ENCODE measurements at places on chromosomes 12 and 14.

DNA sequence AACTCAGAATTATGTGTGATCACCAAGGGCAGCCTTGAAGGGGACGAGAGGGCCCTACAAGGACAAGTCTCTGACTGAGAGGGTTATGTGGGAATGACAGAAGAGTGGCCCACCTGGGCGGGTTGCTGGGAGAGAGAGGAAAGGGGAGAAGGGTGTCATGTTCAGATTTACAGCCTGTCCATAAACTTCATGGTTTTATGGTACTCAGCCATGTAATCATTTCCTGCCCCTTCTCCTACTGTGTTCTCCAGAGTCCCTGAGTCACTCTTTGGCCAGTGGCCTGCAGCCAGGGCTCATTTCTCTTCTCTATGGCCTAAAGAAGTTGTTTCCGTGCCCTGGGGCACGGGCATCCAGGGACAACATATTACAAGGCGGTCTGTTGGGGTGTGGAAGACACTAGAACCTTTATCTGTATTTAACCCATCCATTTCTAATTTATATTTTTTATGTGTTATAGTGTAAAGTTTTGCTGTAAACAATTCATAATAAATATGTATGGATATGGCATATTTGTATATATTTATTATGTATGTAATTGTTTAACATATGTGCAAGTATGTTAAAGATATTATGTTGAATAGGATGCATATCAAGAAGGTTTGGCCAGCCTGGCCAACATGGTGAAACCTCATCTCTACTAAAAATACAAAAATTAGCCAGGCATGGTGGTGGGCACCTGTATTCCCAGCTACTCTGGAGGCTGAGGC is 26.9 kb downstream of the DDX47 start:
- DNase-seq, result no peak

DNA sequence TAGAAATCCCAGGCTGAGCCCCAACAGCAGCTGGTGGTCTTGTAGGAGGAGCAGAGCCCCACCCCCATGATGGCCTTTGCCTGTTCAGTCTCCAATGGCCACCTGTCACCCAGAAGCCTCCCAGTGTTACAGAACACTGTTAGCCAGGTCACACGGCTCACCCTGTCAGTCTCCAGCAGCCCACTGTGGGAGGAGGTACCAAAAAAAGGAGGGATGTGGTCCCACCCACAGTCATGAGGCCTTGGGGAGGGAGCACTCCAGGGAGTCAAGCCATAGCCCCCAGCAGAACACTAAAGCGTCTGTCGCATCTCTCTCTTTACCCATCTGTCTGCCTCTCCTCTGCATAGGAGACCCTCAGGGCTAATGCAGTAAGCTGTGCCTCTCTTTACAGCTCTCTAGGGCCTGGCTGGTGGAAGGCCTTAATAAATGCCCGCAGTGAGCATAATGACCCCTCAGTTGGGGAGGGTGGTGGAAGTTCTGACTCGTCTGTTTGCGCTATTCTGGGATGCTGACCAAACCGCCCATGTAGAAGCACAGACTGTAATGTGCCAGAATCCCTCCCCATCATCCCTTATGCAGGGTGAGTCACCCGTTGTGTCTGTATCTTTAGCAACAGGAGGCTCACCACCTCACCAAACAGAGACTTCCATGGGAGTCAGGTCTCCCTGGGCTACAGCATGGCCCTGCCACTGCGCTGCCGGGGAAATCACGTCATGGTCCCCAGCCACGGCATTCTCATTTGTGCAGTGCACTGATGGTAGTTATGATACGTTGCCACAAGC is 14.6 kb downstream of the C14orf132 start:
- DNase-seq, result no peak

DNA sequence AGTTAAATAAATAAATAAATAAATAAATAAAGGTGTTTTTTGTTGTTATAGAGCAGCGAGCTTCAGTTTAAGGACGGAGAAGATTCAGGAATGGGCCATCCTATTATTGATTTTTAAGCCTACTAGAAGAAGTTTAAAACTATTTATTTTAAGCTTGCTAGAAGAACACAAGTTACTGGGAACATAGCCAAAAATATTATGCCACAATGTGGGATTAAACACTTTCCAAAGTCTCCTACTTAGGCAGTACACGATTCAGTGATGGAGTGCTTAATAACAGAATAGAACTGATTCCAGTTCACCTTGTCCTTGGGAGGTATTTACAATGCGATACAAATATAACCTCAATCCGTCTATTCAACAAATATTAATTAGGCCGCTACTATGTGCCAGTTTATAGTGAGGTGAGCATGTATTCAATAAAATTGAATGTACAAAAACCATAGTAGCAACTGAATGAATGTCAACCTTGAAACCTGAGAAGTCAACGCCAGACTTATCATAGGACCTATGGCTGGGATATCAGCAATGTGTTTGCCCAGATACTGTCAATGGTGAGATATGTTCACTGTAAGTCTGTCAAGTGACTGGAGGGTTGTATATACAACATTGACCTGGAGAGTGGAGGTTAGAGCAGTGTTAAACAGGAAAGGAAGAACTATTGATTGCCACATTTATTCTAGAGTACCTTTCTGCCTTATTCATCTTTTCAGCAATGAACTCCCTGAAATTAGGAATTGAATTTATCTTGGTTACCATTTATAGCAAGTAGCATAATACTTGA is 486.4 kb downstream of the TMTC2 start:
- DNase-seq, result no peak

DNA sequence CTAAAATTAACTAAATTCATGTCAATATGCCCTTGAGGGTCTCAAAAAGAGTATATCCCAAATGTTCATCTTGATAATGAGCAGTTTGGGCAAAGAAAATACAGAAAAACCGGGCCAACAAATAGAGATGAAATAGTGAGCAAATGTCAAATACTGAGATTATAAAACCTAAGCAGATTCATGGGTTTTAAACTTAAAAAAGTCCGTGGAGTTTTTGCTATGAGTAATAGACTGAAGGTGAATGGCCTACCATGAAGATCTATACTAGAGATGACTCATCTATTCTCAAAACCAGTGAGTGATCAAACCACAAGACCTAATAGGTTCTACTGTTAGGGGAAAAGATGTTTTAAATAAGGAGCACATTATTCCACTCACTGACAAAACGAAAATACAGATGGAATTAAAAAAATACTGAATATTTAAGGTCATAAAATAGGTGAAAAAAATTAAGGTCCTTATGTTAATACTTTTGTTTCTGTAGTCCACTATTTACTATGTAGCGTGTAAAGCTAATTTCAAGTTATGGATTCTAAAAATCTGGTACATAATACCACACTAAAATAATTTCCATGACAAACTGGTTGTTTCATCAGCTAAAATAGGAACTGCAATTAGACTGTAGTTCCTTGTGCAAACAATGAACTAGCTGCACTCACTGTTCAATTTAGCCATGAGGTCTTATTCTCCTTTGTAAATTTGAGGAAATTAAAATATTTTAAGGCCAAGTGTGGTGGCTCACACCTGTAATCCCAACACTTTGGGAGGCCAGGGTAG is 5.0 kb downstream of the HNRNPC start:
- no peak for DNase-seq

- DNase-seq, result no peak
Observed at GRCh38 chr12:48750769-48751356, 34.4 kb upstream of the CCNT1 start.

DNA sequence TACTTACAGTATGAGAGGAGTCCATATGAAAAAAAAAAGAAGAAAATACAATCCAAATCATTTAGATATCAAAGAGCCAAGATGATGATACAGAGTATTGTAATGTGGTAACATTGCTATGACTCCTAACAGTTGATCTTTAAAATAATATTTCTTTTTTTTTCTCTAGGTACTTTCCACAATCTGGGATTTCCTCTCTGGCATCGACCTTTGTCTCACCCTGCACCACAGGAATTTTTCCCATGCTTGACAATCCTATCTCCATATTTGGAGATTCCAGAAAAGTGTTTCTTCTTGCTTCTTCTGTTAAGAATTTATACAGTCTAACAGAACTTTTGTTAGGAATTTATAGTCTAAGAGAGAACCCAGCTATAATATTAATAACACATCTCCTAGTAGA is 184.4 kb downstream of the ITPR2 start:
- no peak for DNase-seq

DNA sequence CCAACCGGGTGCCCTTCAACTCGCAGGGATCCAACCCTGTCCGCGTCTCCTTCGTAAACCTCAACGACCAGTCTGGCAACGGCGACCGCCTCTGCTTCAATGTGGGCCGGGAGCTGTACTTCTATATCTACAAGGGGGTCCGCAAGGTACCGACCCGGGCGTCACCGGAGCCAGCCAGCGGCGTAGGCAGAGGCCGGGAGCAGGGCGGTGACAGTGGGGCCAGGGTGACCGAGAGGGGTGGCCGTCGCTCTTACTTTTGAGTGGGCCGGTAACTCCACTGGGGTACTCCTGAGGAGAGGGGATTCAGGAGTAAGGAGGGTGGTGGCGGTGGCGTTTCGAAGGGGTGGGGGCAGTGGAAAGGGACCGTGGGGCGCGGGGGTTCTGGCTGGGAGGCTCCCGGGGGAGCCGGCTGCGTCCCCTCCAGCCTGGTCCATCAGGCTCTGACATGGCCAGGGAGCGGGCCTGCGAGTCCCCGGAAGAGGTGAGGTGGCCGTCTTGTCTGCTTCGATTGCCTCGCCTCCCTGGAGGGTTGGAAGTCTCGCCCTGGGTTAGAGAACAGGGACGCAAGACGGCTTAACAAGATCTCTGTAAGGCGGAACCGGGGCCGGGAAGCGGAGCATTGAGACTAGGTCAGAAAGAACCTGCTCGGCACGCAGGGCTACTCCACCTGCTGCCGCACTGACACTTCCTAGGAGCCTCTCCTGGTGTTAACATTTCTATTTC is 491 bp downstream of the WDR20 start:
- DNase-seq, result peak; percentile 10

DNA sequence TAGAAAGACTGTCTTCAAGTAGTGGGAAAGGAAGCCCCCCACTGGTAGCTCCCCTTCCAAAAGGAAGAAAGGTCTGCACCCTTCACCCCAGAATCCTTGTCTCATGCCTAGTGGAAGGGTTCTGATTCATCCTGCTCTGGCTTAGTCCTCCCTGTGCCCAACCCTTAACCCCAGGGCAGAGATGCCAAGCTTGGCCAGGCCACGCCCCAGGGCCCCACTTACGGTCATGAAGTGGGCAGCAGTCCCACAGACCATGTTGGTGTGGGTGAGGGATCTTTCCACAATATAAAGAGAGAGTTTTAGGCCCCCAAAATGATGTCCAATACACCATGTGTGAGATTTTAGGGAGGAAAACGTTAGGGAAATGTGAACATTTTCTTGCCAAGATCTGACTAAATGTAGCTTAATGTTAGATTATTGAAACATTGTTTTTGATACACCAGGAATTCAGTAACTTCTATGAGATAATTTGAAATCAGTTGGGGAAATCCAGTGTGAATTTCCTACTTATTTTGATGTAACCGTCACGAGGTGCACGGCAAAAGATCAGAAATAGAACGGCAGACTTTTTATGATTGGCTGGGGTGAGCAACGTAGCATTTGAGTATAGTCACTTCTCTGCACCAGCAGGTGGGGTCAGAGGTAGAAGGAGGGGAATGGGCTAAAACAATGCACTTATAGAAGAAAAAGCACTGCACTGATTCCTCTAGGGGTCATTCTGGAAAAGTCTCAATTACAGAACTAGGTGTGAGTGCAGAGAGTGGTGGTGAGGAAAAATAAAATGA is 8.2 kb upstream of the SSPN start:
- no peak for DNase-seq

DNA sequence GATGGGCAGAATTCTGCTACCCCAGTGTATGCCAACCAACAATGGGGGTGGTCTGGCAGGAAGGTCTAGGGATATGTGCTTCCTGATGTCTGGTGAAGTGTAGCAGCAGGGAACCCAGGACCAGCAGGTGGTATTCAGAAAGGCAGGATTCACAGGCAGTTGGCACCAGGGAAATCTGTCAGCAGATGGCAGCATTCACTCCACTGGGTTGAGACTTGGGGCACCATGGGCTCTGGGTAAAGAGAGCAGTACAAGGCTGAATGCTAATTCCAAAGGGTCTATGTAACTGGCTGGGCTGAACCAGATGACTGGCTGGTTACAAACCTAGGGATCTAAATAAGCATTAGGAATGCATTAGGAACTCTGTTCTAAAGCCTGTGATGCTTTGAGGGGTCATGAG is 466.9 kb upstream of the STXBP6 start:
- no peak for DNase-seq

GRCh38 chr12:100138048-100138802 is 4.4 kb downstream of the BLTP3B start:
- no peak for DNase-seq

DNA sequence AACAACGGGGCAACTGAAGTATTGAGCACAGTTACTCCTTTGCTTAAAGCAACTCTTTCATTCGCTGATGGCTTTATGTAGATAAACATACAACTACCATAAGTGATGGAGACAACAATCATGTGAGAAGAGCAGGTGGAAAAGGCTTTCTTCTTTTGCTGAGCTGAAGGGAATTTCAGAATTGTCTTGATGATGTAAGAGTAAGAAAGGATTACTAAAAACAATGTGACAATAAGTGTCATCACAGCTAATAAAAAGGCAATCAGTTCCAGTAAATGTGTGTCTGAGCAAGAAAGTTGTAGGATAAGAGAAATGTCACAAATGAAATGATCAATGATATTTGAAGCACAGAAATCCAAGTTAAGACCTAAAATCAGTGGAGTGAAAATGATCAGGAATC is 647 bp downstream of the OR6C70 start:
- no peak for DNase-seq

DNA sequence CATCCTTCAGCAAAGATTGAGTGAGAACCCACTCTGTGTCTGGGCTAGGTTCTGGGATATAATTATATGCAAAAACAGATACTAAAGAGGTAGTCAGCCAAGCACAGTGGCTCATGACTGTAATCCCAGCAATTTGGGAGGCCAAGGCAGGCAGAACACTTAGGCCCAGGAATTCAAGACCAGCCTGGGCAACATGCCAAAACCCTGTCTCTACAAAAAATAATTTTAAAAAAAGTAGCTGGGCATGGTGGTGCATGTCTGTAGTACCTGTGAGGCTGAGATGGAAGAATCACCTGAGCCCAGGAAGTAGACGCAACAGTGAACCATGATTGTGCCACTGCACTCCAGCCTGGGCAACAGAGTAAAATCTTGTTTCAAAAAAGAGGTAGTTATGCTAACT is 237.5 kb upstream of the HMGA2 start:
- no peak for DNase-seq

DNA sequence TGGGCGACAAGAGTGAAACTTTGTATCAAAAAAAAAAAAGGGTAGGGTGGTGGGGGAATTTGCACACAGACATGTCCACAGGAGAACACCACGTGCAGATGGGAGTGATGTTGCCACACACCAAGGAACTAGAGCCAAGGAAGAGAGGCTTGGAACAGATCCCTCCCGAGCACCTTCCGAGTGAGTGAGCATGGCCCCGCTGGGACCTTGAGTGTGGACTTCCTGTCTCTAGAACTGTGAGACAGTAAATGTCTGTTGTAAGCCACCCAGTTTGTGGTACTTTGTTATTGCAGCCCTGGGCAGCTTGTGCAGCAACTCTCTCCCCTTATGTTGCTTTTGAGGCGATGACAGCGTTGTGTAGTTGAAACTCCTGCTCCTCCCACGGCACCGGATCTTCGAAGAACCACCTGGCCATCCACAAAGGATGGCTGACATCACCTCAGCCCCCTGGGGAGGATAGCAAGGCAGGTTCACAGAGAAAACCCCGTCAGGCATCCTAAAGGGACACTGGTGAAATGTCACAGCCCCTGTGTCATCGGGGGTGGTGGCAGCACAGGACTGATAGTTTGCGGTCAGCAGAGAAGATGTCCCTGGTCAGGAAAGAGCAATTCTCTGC is 54.7 kb upstream of the PLEKHG3 start:
- DNase-seq, result no peak

Data from activated effector memory CD4-positive, alpha-beta T cell treated with Interleukin-2 at 50 U/mL for 16 hours (primary cell).